ENCODE measurements at places on chromosomes 7 and 10.

DNA sequence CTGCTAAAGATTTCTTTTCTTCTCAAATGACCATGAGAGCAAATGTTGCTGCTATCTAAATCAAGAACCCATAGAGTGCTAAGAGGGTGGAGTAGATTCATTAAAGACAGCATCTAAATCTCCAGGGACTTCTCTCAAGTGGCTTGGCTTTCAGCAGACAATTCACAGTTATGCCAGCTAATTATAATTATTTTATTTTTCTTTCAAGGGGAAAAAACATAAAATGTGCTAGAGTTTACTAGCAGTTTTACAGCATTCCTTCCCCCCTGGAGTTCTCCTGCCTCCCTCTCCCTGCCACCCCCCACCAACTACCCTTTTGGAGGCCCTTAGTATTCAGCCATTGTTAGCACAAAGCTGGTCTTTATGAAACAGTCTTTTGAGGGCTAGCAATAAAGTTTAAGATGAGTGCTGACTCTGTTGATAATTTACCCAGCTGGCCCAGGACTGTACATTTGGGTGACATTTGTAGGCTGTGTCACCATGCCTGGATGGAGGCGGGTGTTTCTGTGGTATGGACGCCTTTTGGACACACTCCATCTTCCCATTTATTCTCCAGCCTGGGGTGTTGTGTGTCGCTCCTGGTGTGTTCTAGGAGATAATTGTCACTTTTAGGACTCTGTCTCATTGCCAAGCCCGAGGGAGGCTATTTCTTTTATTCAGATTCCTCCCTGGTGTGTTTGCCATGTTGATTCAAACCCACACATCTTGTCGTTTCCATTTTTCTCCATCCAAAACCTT lies 160.2 kb downstream of the CREB5 start:
- no peak for DNase-seq

- no peak for DNase-seq
Observed at GRCh38 chr10:86260564-86260963, 106.0 kb downstream of the GRID1 start.

DNA sequence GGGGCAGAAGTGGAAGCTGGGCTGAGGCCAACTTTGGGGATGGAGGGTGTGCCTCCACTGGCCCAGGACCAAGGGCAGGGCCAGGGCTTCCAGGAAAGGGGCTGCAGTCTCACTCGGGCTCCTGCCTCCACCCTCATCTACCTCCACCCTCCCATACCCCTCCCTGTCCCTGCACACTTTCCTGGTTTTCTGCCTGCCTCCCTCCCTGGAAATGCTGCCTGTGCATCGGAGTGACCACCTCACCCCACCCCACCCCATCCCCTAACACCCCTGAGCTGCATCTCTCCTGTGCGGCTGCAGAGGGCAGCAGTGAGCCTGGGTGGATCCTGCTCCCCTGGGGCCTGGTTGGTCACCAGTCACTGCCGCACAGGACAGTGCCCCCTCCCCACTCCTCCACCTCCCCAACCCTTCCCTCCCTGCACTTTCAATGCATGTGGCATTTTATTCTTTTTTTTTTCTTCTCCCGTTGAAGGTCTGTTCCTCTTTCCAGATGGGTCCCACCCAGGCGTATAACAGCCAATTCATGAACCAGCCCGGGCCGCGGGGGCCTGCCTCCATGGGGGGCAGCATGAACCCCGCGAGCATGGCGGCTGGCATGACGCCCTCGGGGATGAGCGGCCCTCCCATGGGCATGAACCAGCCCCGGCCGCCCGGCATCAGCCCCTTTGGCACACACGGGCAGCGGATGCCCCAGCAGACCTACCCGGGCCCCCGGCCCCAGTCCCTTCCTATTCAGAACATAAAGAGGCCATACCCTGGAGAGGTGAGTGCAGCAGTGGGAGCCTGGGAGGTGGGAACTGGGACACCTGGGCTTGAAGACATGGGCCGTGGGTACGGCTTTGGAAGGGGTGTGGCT lies 54.1 kb upstream of the PPIF start:
- no peak for DNase-seq

DNA sequence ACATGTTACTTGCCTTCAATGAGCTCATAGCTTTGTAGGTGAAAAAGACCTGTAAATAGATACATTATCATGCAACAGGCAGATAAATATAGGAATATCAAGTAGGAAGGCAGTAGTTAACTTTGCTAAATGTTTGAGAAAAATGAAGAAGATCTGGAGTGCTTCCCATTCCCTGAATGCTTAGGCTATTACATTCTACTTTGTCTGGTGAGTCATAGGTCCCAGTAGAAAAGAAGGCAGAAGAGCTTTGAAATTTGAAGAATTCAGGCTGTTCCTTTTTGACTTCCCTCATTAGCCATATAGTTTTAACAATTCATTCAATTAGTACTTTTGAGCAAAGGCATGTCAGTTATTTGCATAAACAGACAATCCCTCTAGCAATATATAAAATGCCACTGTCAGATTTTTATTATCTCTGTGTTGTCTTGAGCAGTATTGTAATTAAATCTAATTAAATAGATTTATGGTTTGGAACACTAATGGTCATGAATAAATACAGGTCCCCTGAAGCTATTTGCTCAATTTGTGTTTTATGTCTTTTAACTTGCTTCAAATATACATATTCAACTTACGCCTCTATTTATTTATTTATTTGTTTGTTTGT lies 875.0 kb downstream of the REEP3 start:
- DNase-seq = peak; percentile 89

- DNase-seq = peak; percentile 72
Observed at GRCh38 chr10:93991596-93992284, 2.0 kb upstream of the PLCE1 start.

- no peak for DNase-seq
Observed at GRCh38 chr10:24215196-24215595, 6.3 kb downstream of the KIAA1217 start.

- peak; percentile 84 for DNase-seq
Observed at GRCh38 chr10:51270936-51271530, 196.7 kb downstream of the PRKG1 start.

GRCh38 chr7:771234-772004 lies 44.3 kb upstream of the PRKAR1B start:
- DNase-seq = peak; percentile 19

- no peak for DNase-seq
Observed at GRCh38 chr10:116948530-116948870, 56.5 kb downstream of the SHTN1 start.

DNA sequence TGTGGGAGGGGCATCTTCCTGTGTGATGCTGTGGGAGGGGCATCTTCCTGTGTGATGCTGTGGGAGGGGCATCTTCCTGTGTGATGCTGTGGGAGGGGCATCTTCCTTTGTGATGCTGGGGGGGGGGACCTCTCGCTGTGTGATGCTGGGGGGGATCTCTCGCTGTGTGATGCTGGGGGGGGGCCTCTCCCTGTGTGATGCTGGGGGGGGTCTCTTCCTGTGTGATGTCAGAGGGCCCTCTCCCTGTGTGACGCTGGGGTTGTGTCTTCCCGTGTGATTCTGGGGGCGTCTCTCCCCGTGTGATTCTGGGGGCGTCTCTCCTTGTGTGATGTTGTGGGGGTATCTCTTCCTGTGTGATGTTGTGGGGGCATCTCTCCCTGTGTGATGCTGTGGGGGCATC lies 27.9 kb upstream of the DPYSL4 start:
- DNase-seq = no peak

- peak; percentile 12 for DNase-seq
Observed at GRCh38 chr7:88789480-88790064, 6.0 kb downstream of the TEX47 start.

- DNase-seq = no peak
Observed at GRCh38 chr10:124075231-124075955, 18.0 kb downstream of the CHST15 start.

DNA sequence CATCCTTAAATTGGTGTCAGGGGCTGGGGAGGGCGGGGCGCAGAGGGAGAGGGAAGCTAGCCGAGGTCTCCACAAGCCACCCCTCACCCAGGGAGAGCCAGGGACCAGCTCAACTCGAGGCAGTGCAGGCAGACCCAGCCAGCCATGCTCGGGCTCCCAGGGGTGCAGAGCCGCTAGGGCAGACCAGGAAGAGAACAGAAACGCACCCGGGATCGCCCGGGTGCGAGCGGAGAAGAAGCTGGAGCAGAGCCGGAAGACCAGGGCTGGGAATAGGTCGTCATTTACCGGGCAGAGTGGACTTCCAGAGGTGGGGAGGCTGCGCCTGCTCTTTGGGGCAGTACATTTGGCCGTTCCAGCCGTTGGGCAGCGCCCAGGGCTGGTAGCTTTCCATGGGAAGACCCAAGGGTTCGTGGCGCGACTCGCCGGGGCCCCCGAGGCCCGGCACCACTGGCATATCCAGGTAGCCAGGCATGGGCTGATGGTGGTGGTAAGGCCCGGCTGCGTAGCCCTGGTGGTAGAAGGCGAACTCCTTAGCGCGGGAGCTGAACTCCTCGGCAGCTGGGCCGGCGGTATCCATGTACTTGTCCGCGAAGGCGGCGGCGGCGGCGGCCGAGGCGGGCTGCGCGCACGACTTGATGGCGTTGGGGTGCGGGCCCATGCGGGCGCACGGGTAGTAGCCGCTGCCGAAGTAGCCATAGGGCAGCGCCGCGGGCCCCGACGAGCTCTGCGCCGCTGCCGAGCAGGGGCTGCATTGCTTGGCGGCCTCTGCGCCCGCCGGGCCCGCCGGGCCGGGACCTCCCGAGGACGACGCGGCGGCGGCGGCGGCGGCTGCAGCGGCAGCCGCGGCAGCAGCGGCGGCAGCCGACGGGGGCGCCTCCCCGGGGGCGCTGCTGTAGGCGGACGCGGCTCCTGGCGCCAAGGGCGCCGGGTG lies 755 bp downstream of the HOXA13 start:
- DNase-seq = no peak

DNA sequence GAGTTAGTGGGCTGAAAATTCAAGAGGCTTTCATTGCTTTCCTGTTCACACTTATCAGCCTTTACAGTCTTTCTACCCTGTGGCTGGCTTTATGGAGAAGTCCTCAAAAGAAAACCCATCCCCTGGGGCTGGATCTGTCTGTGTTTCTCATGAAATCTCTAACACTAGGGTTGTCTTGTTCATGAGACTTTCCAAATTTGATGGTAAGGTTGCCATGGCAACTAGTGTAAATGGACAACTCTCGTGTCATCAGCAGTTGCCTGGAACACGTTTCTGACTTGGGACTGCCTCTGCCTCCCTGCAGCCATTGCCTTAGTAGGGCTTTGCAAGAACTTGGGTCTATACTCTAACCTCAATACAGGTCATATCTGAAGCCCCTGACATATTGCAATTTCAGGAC lies 35.8 kb upstream of the PLPP4 start:
- DNase-seq = no peak

GRCh38 chr10:111004016-111004415 lies 72.8 kb upstream of the ADRA2A start:
- DNase-seq = no peak

DNA sequence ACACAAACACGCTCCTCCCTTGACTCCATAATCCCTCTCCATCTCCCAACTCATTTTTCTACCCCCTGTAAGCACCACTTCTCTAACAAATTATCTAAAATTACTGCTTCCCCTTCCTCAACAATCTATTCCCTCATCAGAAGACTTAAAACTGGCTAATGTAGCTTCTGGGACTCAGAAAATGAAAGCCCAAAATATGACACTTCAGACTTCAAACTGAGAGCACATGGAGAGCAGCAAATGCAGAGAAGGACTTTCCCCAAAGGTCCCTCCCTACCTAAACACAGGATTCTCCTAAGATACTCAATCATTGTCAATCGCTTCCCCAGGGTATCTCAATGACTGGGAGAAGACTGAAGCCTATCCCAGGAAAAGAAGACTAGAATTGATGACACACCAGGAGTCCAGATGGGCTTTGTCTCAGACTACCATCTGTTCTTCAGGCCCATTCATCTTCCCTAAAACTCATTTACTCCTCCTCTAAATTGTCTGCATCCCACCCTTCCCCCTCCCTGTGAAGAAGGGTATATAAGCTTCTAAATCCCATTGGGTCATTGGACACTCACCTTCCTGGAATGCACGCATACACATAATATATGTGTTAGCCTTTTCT lies 39.2 kb downstream of the ST8SIA6 start:
- DNase-seq = peak; percentile 52

GRCh38 chr7:95875519-95875918 lies 103.2 kb downstream of the DYNC1I1 start:
- no peak for DNase-seq

DNA sequence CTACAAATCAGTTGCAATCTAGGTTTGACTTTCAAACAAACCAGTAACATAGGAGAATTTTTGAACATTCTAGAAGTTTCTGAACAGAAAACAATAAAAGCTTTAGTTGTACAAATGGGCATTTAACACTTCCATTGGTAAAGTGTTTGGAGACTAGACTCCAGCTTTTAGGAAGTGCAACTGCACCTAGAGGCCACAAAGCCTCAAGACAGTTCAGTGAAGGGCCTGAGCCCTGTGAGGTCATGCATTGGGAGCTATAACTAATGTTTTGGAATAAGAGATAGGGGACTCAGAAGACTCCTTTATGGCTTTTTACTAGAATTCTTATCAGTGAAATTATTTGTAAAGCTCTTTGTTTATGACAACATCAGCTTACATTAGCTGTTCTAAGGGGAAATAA lies 3.0 kb upstream of the EPHB6 start:
- no peak for DNase-seq

GRCh38 chr7:22378199-22378980 lies 21.4 kb upstream of the RAPGEF5 start:
- DNase-seq = no peak

DNA sequence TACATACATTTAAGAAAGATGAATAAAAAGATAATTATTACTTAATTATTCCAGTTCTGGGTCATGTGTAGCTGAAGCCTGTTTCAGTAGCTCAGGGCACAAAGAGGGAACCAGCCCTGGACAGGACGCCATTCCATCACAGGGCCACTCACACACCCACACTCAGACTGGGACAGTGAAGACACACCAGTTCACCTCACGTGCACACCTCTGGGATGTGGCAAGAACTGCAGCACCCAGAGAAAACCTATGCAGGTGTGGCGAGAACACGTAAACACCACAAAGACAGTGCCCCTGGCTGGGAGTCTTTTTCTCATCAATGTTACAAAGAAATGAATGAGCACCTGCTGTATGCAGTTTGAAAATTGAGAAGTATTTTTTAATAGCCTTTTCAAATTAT lies 1.6 kb upstream of the IDI1 start:
- DNase-seq = no peak

GRCh38 chr7:63043657-63044543 lies 954.7 kb upstream of the ZNF722 start:
- DNase-seq = no peak
